Psoas muscle (tissue), 8 donors: ENCODE measurements at places on chromosomes 12 and 14. TPM values are rescaled to one million over a fixed set of nuclear protein-coding genes. Genes with fewer than 3 reads are reported as not detected.
A peak's percentile ranks its signal among the peaks of the same experiment; 100 is the strongest.

GRCh38 chr12:79156846-79157463, 292.4 kb downstream of the SYT1 start:
- DNase-seq = no peak

Gene BICDL1
- total RNA-seq = 0.22 TPM

DNA sequence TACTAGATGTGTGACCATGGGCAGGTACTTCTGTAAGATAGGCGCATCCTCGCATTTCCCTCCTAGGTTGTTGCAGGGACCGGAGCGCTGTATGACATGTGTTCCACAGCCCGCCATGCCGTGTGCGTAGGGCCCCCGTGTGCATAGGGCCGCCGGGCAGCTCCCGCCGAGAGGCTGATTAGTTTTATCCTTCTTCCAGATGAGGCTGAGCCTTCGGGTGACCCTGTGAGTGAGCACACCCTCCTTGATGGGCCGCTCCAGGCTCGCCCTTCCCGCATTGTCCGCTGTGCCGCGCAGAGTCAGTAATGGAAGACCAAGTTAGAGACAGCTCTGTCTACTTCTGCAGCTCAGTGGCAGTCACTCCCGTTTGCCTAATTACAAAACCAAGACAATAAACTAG, 72.9 kb upstream of the DYNC1H1 start:
- no peak for DNase-seq

- DNase-seq = no peak
Measured at GRCh38 chr14:89447182-89447944, 30.3 kb upstream of the FOXN3 start.

DNA sequence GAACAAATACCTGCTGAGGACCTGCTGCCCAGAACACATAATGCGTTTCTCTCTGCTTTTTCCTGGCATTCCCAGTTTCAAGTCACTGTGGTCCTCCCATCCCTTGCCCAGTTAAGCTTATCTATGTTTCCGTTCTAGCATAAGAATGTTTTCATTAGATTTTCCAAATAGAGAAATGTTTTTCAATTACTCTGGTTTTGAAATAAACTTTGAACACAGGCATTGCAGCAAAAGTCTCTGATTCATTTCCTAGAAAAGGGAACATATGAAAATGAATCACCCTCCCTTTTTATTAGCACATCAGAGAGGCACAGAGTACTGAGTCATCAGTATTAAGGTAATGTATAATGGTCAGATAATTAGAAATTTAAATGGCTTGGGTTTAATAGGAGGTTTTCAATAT, 201.1 kb upstream of the TMEM260 start:
- no peak for DNase-seq

Gene KRT6A
- total RNA-seq = not detected

- DNase-seq = no peak
Measured at GRCh38 chr14:82720946-82721345, 1187.3 kb upstream of the SEL1L start.

DNA sequence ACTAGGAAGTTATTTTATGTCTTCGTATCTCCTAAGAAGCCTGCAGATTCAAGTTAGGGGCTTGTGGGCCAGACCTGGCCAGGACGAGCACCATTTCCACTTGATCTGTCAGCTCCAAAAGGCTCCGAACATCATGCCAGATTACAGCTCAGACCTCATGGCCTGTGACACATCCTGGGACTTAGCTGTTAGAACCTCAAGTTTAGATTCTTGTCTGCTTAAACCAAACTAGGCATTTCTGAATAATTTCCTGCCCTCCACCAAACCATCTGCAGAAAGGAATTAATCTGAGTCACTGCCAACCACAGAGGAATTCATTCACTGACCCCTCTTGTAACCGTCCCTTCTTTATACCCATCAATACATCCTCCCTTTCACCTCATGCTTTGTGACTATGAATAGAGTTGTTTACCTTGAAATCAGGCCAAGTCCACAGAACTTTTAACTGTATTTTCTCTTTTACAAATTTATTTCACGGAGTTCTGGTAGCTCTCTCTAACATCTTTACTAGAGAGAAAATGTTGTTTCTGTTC, 120.3 kb downstream of the FBXL14 start:
- DNase-seq = no peak

DNA sequence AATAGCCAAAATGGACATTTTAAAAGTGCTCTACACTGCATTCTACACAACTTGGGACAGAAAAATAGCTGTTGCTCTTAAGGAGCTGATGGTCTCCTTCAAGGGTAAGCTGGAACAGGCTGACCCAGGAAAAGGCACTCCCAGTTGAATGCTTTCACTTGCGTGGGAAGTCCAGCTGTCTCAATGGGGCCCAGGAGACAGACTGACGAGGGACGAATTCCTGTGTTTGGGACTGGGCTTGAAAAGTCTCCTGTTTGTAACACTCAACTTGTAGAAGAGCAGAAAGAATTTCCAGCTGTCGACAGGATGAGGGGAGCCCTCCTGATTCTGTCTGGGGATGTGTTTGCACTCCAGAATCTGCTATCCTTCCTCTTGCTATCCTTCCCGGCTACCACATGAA, 180.8 kb downstream of the ZFP36L1 start:
- DNase-seq = peak; percentile 36

DNA sequence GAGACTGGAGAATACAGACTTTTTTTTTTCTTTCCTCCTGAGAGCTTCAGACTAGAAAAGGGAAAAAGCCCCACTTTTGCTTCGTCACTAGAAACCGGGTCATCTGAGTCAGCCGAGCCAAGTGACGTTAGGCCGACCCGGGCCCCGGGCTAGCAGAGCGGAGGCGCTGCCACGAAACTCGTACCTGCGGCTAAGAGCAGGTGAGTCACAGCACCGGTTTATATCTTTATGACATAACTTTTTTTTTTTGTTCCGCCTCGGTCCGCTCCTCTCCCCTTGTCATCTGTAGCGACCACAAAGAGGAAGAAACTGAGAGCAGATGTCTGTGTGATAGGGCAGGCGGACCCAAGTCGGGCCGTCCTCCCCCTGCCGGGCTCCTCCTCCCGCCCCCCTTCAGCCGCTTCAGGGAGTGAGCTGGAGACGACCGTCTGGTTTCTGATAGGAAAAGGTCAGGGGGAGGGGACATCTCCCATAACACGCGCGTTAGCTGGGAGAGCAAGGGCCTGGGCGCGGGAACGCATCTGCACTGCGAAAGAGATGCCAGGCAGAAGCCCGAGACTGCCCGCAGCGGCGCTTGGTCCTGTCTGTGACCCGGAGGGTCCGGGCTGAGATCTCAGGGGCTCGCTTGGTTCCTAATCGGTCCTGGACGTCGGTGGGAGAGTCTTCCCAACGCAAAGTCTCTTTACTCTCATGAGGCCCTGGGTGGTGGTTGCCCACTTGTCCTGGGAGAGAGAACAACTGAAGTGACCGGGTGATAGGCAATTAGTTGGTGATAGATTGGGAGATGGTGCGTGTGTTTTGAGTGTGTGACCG, 586 bp downstream of the TTC6 start:
- DNase-seq = no peak

DNA sequence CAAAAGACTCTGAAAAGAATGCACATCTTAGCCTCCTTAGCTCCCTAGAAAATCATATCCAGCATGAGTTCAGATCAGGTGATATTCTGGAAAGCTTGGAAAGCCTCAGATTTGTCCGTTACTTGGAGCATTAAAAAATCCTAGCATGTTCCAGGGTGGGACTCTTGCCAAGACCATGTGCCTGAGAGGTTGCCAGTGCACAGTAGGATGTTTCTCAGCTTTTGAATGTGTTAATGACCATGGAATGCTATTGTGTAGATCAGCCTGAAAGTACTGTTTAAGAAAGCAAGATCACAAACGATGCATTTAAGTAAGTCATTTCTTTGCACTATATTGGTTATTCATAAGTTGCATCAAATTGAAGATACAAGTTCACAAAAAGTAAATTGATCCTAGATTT, 230.5 kb downstream of the ETNK1 start:
- no peak for DNase-seq

GRCh38 chr12:54991161-54991990, 6.8 kb upstream of the TESPA1 start:
- no peak for DNase-seq

DNA sequence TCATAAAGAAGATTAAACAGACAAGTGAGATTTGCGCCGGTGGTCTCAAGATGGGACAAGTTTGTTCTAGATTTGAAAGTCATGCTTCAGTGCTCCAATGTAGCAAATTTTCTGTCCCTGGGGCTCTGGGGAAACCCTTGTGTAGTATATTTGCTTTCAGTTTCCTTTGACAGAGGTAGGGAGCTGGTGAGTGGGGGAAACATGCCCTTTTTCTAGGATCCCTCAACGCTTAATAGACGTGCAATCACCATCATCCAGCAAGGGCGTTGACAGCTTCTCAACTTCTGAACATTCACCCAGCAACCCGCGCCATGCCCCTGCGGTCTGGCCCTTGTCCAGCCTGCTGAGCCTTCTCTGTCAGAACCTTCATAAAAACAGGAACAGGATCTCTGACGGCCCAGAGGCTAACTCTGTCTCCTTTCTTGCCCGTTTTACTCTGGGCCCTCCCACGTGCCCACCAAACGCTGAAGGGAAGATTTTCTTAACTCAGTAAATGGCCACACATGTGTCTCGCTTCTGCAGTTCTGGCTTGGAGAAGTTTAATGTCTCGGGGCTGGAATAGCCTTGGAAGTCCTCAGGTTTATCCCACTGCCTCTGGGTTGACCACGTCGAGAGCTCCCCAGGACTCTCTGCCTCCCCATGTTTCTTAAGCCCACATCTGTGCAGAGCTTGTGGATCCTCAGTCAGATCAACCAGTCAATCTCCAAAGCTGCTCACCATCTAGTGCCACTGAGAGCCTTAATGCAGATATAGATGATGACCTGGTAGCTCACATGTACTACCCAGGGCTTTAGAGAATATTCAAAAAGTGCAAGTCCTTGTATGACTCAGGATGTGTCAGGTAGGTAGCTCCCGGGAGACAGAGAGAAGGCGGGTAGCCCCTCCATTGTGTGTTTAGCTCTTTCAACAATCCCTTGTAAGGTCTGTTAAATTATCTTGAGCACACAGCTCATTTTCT, 58.1 kb upstream of the CCND2 start:
- DNase-seq = peak; percentile 52

Gene SLC35F4
- not detected for total RNA-seq

GRCh38 chr12:69000074-69000473, 67.1 kb upstream of the CPM start:
- DNase-seq = no peak

DNA sequence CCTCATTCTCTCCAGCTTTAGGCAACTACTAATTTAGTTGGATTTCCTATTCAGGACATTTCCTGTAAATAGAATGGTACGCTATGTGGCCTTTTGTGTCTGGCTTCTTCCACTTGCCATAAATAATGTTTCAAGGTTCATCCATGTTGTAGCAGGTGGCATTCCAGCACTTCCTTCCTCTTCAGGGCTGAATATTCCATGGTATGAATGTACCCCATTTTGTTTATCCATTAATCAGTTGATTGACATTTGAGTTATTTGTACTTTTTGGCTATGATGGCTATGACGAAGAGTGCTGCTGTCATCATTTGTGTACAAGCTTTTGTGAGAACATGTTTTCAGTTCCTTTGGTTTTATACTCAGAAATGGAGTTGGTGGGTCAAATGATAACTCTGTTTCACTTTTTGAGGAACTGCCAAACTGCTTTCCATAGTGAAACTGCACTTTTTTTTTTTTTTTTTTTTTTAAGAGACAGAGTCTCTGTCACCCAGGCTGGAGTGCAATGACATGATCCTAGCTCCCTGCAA, 6.5 kb upstream of the CDK2AP1 start:
- DNase-seq = no peak

Gene PRKD1
- total RNA-seq = 2.5 TPM

DNA sequence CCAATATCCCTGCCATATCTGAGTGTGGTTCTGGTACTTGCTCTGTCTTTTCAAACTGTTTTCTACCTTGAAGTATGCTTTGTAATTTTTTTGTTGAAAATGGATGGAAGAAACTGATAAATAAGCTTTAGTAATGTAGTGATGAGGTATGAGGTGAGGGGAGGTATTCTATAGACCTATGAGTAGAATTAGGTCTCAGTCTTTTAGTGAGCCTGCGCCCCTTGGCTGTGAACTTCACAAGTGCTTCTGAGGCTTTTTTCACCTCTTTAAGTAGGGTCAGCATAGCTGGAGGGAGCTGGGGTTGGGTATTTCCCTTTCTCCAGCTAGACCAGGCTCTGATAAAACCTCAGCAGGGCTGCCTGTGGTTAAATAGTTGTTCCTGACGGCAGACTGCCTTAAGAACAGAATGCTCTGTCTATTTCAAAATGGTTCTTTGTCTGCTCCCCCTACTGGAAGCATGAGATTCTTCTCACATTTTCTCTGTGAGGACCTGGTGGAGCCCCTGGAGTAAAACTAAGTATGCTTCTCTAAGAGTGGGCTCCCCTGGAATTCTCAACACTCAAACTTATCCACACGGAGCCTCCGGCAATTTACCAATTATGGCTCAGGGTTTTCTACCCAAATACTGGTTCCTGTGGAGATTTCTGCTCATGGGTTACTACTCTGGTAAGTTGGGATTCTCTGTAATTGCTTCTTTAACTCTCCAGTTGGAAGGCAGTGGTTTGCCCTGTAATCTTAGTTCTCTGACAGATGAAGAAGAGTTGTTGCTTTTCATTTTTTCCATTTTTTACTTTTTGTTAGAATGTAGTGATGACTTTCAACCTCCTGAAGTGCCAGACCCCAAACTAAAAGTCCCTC, 13.1 kb downstream of the KRT5 start:
- DNase-seq = no peak

DNA sequence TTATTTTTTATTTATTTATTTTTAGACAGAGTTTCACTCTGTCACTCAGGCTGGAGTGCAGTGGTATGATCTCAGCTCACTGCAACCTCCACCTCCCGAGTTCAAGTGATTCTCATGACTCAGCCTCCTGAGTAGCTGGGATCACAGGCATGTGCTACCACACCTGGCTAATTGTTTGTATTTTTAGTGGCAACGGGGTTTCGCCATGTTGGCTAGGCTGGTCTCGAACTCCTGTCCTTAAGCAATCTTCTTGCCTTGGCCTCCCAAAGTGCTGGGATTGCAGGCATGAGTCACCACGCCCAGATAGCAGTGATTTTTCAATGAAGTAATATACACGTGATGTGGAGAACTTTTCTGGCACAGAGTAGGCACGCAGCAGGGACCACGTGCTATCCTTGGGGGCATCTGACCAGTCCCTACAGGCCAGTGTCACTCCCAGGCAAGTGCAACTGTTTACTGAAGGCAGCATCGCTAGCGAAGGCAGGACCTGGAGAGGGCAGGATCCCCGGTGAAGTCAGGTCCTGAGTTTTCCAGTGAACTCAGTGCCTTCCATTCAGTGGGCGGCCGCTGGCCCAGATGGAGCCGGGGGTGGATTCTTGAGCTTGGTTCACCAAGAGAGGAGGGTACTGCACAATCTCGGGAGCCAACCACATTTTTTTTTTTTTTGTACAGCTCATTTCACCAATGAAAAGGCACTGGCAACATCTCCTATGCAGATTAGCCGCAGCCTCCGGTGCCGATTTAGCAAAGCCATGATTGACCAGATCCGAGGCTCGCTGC, 11.1 kb upstream of the CLMN start:
- no peak for DNase-seq

- no peak for DNase-seq
Measured at GRCh38 chr14:75200451-75200850, 24.0 kb upstream of the TMED10 start.

DNA sequence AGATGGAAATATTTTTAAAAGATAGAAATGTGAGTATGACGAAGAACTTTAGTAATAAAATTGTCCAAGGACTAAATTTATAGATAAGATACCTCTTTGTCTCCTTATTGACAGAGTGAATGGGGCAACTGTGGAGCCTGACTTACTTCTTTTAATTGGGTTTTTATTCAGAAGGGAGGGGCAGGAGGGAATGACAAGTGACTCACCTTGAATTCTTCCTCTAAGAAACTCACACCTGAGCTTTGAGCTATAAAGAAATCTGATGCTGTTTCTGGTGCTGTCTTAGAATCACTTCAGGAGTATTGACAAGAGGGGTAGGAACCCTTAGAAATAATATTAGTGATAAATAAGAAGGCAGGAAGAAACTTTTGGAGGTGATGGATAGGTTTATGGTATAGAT, 951 bp downstream of the NR1H4 start:
- no peak for DNase-seq

Gene COL2A1
- total RNA-seq = not detected
